ENCODE measurements at places on chromosomes 6 and 20. TPM values are rescaled to one million over a fixed set of nuclear protein-coding genes. Genes with fewer than 3 reads are reported as not detected.

FABP7 gene
- 58.2 TPM for total RNA-seq

GRCh38 chr6:33724102-33725023 lies 12.9 kb upstream of the UQCC2 start:
- no peak for DNase-seq

- no peak for DNase-seq
Observed at GRCh38 chr6:155213611-155214372, 50.0 kb upstream of the CLDN20 start.

DNA sequence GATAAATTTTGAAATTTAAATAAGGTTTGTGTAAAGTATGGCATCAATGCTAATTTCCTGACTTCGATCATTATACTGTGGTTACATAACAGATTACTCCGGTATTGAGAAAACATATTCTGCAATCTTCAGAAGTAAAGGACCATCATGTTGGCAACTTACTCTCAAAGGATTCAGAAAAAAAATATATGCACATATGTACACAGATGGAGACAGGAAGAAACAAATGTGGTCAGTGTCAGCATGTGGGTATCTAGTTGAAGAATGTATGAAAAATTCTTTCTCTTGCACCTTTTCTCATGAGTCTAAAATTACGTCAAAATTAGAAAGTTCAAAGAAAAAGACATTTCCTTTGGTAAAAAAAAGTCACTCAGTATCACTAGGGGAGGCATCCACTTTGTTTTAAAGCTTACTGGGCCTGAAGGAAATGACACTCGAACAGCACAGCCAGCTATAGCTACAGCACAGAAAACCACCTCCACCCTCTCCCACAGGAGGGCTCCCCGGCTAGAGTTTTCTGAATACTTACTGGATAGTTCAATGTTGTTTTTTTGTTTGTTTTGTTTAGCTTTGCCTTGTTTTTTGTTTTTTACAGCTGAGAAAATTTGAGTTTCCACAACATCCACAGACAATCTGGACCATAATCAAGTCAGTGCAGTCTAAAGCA lies 317.2 kb upstream of the AGPAT4 start:
- DNase-seq, result peak; percentile 10

GRCh38 chr20:13639150-13639497 lies 392 bp upstream of the TASP1 start:
- no peak for DNase-seq
